ENCODE measurements at places on chromosomes 11 and 22. TPM values are rescaled to one million over a fixed set of nuclear protein-coding genes. Genes with fewer than 3 reads are reported as not detected.

GRCh38 chr11:57645689-57646085 is 4.0 kb downstream of the YPEL4 start:
- DNase-seq, result no peak

GRCh38 chr11:130606781-130607511 is 158.5 kb downstream of the ADAMTS15 start:
- no peak for DNase-seq

DNA sequence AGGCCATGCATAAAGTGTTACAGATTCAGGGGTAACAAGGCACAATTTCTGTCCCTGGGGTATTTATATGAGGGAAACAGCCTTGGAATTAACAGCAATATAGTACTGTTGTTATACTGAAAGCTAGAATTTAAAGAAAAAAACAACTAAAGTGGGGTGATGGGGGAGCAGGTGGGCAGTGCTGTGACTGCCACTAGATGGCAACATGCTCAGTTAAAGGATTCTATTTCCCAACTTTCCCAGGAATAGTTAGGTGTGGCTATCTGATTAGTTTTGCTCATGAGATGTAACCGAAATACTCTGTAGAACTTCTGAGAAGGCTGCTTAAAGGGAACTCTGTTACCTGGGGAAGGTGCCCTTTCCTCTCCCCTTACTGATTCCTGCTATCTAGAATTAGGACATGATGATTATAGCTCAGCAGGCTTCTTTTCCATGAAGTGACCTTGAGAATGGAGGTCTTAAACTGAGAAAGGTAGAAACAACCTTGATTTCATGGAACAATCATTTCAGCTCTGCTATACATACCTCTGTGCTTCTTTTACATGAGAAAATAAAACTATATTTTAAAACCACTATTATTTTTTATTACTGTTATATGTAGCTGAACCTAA is 102.6 kb downstream of the RELT start:
- no peak for DNase-seq

- no peak for DNase-seq
These were observed 351.1 kb downstream of the BUD13 start for GRCh38 chr11:116421529-116422185.

DNA sequence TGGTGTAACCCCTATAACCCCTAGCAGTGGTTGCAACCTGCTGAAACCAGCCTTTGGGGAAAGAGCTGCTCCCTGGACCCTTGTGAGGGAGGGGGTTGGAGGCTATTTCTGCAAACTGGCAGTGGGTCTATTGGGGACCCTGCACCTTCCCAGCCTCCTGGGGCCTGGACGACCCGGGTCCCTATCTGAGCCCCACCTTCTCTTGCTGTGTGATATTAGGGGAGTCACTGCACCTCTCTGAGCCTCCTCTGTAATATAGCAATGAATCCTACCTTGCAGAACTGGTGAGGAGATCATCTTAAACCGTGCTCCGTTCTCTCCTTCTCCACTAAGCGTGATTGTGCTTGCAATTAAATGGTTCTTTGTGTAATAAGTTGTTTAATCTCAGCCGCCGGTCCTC is 24.0 kb upstream of the MPPED1 start:
- no peak for DNase-seq

- DNase-seq, result no peak
These were observed 2.1 kb downstream of the ACCSL start for GRCh38 chr11:44049832-44050231.

GRK3 gene
- 9.7 TPM for total RNA-seq

MMP12 gene
- not detected for total RNA-seq
